ENCODE measurements at places on chromosomes 7 and 10.
A peak's percentile ranks its signal among the peaks of the same experiment; 100 is the strongest.

DNA sequence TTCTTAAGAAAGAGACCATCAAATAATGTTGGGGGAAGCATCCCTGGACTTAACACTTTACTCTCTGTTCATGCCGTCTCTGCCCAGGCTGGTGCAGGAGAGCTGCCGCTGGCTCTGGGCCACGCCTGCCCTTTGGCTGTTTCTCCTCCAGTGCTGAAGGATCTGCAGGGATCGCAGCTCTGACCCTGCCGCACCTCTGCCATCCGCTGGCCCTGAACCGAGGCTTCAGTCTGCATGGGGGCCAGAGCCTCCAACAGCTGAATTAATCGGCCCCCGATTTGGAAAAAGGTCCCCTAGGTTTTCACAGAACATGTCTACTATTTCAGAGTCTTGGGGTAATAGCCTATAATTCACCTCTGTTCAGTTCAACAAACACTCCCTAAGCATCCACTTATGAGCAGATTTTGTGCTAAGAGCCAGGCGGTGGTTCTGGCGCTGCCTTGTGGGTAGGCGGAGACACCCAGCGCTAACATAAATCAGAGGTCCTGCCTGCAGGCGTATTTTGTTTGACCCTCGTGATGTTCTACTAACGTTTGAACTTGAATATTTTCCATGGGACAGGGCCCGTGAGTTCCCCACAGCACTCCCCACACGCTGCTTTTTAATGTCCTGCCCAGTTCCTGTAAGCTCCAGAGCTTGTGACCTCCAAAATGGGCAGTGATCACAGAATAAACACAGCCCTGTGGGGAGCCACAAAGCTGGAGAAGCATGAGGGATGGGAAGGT, 99.0 kb downstream of the DYNC2I1 start:
- DNase-seq: no peak

DNA sequence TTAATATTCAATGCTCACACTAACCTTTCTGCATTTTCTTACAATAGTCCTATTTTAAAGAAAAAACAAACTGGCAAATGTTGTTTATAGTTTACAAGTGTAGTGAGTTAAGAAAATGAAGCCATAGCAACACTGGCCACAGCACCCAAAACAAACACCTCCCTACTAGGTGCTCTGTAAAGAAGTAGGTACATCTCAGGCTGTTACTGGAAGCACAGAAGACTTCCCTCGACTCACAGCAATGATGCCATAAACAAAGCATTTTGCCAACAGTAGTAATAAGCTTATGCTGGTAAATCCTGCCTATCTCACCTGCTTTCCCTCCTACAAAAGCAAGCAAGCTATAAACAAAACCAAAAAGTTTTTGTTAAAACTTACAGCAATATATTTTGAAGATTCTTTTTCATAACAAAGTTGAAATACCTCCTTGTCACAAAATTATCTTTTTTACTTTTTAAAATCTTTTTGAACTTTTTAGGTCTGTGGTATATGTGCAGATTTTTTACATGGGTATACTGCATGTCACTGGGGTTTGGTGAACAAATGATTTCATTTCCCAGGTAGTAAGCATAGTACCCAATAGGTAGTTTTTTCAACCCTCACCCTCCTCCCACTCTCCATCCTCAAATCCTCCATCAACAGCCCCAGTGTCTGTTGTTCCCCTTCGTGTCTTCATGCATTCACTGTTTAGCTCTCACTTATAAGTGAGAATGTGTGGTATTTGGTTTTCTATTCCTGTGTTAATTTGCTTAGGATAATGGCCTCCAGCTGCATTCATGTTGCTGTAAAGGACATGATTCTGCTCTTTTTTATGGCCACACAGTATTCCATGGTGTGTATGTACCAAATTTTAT, 28.4 kb downstream of the COA1 start:
- no peak for DNase-seq

GRCh38 chr10:129965425-129965808, 1.3 kb upstream of the EBF3 start:
- DNase-seq: no peak

GRCh38 chr7:46407125-46407524, 486.1 kb upstream of the IGFBP3 start:
- DNase-seq: no peak

DNA sequence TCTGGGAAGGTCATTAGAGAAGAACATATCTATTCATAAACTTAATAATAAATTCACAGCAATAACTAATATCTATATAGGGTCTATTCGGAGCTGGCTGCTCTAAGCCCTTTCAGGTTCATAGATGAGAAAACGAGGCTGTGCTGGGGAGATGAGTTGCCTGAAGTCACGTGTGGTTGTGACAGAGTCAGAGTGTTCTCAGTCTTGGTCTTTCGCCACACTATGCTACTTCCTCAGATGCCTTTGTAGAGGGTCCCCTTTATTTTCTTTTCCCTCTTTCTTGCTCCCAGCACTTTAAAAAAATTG, 43.7 kb upstream of the FAM180A start:
- no peak for DNase-seq

DNA sequence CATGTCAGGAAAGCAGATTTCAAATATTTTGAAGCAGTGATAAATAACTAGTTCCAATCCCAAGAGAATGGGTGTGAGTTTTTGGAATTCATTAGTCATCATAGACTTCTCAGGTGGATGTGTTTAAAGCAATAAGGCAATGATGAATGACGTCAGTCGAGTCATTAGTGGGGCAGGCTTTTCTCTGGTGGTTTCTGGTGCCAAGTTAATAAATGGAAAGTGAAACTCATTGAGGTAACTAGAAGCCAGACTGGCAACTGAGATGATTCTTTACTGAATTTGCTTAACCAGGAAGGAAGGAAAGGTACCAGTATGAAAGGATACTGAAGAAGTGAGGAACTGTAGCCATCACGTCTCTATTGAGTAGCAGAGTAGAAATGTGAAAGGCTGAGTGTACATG, 311.0 kb downstream of the GPAM start:
- peak; percentile 20 for DNase-seq

DNA sequence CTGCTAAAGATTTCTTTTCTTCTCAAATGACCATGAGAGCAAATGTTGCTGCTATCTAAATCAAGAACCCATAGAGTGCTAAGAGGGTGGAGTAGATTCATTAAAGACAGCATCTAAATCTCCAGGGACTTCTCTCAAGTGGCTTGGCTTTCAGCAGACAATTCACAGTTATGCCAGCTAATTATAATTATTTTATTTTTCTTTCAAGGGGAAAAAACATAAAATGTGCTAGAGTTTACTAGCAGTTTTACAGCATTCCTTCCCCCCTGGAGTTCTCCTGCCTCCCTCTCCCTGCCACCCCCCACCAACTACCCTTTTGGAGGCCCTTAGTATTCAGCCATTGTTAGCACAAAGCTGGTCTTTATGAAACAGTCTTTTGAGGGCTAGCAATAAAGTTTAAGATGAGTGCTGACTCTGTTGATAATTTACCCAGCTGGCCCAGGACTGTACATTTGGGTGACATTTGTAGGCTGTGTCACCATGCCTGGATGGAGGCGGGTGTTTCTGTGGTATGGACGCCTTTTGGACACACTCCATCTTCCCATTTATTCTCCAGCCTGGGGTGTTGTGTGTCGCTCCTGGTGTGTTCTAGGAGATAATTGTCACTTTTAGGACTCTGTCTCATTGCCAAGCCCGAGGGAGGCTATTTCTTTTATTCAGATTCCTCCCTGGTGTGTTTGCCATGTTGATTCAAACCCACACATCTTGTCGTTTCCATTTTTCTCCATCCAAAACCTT, 160.2 kb downstream of the CREB5 start:
- DNase-seq: no peak

DNA sequence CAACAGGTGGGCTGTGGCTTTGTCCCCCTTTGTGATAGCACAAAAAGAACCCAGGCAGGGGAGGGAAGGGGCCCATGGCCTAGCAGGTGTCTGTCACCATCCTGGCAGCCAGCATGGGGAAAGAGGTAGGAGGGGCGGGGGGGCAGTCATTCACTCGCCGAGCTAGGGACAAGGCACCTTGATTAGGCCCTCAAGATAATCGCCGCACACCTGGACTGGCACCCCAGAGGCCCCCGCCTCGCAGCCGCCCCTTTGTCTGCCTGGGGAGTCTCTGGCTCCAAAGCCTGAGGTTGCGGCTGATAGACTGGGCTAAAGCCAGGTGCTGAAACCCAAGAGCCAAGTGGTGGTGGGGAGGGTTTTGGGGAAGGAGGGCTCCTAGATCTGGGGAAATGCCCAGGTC, 151.2 kb upstream of the PCBD1 start:
- no peak for DNase-seq

DNA sequence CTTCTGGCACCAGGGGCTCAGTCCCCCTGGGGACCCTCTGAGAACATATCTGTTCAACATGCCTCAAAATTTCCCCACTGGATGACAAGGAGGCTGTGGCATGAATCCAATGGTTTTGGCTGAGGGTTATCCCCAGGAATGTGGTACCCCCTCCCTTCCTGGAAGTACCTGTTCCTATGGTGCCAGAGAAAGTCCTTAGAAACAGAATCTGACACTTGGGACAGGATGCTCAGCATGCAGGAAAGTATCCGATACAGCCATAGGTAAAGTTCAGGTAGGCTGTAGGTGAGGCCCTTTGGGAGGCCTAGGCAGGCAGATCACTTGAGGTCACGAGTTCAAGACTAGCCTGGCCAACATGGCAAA, 42.7 kb upstream of the A1CF start:
- no peak for DNase-seq

GRCh38 chr10:49408519-49409306, 12.8 kb upstream of the DRGX start:
- no peak for DNase-seq

DNA sequence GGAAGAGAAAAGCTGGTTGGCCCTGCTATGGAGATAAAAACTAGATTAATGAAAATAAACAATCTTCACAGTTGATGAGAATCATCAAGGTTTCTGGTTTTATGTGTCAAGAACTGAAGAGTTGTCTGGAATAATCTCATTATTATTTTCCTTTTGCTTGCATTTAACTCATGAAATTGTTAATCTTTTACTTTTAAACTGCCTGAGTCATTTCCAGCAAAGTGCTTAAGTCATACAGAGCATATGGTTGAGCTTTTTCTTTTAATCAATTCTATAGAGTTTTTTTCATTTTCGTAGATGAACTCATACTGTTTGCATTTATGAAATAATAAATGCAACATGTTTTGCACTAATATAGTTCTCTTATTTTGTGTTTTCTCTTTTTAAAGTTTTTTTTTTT, 747.9 kb downstream of the NXPH1 start:
- no peak for DNase-seq

DNA sequence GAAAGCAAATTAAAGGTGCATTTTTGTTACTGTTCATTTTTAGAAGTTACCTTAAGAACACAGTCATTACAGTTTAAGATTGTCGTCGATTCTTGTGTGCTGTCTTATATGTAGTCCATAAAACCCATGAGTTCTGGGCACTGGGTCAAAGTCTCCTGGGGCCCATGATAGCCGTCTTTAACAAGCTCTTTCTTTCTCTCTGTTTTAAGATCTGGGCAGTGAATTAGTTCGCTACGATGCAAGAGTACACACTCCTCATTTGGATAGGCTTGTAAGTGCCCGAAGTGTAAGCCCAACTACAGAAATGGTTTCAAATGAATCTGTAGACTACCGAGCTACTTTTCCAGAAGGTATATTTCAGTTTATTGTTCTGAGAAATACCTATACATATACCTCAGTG, 90.7 kb upstream of the CAPZA2 start:
- no peak for DNase-seq

- peak; percentile 53 for DNase-seq
These were observed 14.4 kb upstream of the RBM20 start for GRCh38 chr10:110629680-110630191.

DNA sequence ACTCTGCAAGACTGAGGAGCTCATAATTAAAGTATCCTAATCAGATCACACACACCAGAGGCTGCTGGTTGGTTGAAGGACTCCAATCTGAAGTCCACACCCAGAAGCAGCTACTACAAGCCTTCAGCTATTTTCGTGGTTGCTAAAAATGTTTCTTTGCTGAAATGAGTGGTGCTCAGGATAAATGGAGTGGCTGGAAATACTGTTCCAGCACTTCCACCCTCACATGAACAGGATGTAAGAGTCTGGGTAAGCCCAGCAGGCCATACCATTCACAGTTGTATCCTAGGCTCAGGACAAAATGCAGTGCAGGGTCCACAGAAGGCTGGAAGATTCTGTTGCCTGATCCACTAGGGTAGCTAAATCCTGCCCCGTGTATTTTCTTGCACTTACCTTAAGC, 34.1 kb downstream of the AFAP1L2 start:
- DNase-seq: no peak

DNA sequence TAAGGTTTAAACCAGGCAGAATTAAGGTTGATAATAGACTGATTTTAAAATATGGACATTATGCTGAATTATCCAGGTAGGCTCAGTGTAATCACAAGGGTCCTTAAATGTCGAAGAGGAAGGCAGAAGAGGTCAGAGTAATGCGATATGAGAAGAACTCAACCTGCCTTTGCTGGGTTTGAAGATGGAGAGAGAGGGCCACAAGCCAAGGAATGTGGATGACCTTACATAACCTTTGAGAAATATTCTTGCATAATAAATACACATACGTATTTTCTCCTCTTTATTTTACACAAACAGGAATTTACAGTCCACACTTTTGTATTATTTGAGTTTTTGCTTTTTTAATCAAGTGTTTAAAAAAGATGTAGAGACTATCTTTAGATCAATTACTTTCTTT, 88.5 kb downstream of the ST7 start:
- DNase-seq: no peak

GRCh38 chr10:88800152-88801125, 2.1 kb upstream of the LIPM start:
- peak; percentile 63 for DNase-seq

- no peak for DNase-seq
These were observed 107.3 kb upstream of the EFCAB10 start for GRCh38 chr7:105688617-105689016.

GRCh38 chr10:82335831-82336230, 460.8 kb downstream of the NRG3 start:
- DNase-seq: no peak

DNA sequence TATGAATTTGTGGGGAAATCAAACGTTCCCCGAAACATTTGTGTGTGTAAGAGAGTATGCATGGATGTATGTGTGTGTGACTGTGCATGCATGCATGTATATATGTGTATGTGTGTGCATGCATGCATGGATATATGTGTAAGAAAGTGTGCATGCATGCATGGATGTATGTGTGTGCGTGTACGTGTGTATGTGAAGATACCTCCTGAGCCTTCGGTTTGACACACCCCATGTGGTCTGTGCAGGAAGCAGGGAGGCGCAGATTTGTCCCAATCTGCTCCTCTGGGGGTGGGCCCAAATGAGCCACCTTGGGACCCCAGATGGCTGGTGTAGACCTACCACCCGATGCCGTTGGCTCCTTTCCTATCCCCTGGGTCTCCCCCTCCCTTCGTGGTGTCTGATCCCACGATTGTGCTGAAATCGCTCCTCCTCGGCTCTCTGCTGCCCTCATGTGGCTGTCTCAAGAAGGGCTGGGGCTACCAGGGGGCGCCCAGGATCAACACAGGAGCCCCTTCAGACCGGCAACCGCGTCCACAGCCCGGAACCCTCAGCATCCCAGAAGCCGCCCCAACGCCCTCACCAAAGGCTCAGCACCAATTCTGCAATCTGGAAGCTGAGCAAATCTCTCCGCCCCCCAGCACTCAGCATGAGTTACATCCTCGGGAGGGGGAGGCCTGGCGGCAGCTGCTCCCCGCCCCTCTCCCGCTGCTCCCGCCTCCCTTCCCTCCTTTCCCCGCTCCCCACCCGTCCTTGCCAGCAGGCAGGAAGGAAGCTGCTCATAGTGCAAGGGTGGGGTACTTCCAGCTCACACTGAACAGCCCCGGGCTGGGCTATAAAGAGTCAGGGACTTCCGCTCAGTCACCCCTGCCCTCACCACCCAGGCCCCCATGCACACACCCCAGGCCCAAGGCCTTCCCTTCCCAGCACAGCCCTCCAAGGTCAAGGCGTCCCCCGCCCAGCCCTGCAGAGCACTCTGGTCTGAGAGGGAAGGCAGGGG, 2.3 kb upstream of the NOS3 start:
- DNase-seq: peak; percentile 40

- DNase-seq: no peak
These were observed 87.0 kb downstream of the ALOX5 start for GRCh38 chr10:45461034-45461433.
